ENCODE measurements at places on chromosomes 5 and 9. TPM values are rescaled to one million over a fixed set of nuclear protein-coding genes. Genes with fewer than 3 reads are reported as not detected.

The FGF1 gene
- 15.5 TPM for total RNA-seq

The PDGFRB gene
- 113 TPM for total RNA-seq

The BARHL1 gene
- not detected for total RNA-seq

The ACO1 gene
- total RNA-seq = 37.9 TPM

The MIGA2 gene
- 17.6 TPM for total RNA-seq

The C6 gene
- total RNA-seq = not detected

The FOXD1 gene
- 10.4 TPM for total RNA-seq

The DCTN4 gene
- 63.4 TPM for total RNA-seq

The CDC14B gene
- total RNA-seq = 33.8 TPM

The SPTLC1 gene
- 115 TPM for total RNA-seq

The JAK2 gene
- total RNA-seq = 5.7 TPM

The FOXI1 gene
- total RNA-seq = not detected

The TMEFF1 gene
- 1.3 TPM for total RNA-seq

The CDKN2B gene
- 22.3 TPM for total RNA-seq

The NPDC1 gene
- total RNA-seq = not detected

The ADAMTS2 gene
- 4.9 TPM for total RNA-seq

The RAI14 gene
- total RNA-seq = 30.6 TPM

The RABGAP1 gene
- total RNA-seq = 27.8 TPM

The F12 gene
- 3.9 TPM for total RNA-seq

The LHX6 gene
- 6.4 TPM for total RNA-seq

The PGGT1B gene
- 27.5 TPM for total RNA-seq

The ADGRD2 gene
- total RNA-seq = not detected

The PPP3R2 gene
- not detected for total RNA-seq

The SPATA31A7 gene
- total RNA-seq = not detected

The PCDHGC4 gene
- total RNA-seq = 0.22 TPM

The TRIM41 gene
- total RNA-seq = 10.6 TPM

The BTNL9 gene
- not detected for total RNA-seq

The EFNA5 gene
- total RNA-seq = 0.22 TPM

The NUTM2G gene
- not detected for total RNA-seq

The TMEM232 gene
- total RNA-seq = 2.1 TPM

The FAM221B gene
- not detected for total RNA-seq

The MVB12B gene
- total RNA-seq = 7.8 TPM

The OR2S2 gene
- total RNA-seq = not detected

The RELL2 gene
- 10.1 TPM for total RNA-seq

The FOXD4L3 gene
- total RNA-seq = not detected

The OSMR gene
- total RNA-seq = 26.4 TPM

The CCDC183 gene
- 0.16 TPM for total RNA-seq

The JAKMIP2 gene
- 0.79 TPM for total RNA-seq

The CCNI2 gene
- total RNA-seq = not detected

The RGS3 gene
- 49.0 TPM for total RNA-seq

The SPATA31A3 gene
- total RNA-seq = not detected

The IL13 gene
- not detected for total RNA-seq

The NRG2 gene
- not detected for total RNA-seq

The PTGS1 gene
- 0.97 TPM for total RNA-seq

The SURF2 gene
- total RNA-seq = 19.6 TPM

The BTNL3 gene
- total RNA-seq = not detected

The TMEM252 gene
- total RNA-seq = not detected

The CRB2 gene
- not detected for total RNA-seq

The GRXCR2 gene
- not detected for total RNA-seq

The C9orf50 gene
- total RNA-seq = not detected

The PCDHGA7 gene
- total RNA-seq = 0.91 TPM

The DPYSL3 gene
- 125 TPM for total RNA-seq

The SH3TC2 gene
- 16.9 TPM for total RNA-seq

The LCN6 gene
- not detected for total RNA-seq

The SHISAL2B gene
- total RNA-seq = not detected

All from SJSA1 (cell line).